H54 (cell line): ENCODE measurements at places on chromosomes 3 and 15.

DNA sequence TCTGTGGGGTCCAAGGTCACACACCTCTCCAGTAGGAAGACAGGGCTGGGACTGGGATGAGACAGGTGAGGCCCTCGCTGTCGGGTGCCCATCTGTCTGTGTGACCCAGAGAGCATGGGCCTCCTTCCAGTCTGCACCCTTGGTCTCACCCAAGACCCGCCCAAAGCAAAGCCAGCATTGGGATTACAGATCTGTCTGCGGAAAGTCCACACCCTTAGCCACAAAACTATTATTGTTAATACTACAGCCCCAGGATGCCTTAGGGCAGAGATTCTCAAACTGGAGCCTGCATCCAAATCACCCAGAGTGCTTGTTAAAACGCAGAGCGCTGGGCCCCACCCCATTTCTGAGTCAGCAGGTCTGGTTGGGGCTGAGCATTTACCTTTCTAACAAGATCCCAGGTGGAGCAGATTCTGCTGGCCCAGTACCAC, 58.5 kb upstream of the ZNF148 start:
- no peak for DNase-seq

GRCh38 chr15:57015897-57016296, 97.5 kb downstream of the TCF12 start:
- DNase-seq = no peak

DNA sequence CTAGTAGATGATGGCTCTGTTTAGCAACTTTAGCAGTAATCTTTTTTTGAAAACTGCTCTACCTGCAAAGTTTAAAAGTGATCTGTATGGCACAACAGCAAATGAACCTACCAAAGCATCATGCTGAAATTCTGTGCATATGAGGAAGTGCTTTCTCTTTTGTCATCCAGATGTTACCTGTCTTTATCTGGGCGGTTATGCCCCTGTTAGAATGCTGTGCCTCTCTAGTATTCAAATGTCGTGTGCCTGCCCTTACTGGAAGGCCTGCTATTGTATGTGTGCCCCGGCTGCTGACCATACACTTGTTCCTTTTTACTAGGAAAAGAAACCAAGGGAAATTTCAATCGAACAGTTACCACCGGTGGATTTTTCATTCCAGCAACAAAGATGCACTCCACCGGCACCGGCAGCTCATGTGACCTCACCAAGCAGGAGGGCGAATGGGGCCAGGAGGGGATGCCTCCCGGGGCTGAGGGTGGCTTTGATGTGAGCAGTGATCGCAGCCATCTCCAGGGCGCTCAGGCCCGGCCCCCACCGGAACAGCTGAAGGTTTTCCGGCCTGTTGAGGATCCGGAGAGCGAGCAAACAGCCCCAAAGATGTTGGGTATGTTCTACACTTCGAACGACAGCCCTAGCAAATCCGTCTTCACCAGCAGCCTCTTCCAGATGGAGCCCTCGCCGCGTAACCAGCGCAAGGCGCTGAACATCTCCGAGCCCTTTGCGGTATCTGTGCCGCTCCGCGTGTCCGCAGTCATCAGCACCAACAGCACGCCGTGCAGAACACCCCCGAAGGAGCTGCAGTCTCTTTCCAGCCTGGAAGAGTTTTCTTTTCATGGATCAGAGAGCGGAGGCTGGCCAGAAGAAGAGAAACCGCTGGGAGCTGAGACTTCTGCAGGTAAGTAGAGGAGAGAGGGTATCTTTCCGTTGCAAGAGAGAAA, 61.6 kb downstream of the TMEM39A start:
- no peak for DNase-seq

- no peak for DNase-seq
Measured at GRCh38 chr3:154926721-154927120, 153.4 kb upstream of the MME start.

DNA sequence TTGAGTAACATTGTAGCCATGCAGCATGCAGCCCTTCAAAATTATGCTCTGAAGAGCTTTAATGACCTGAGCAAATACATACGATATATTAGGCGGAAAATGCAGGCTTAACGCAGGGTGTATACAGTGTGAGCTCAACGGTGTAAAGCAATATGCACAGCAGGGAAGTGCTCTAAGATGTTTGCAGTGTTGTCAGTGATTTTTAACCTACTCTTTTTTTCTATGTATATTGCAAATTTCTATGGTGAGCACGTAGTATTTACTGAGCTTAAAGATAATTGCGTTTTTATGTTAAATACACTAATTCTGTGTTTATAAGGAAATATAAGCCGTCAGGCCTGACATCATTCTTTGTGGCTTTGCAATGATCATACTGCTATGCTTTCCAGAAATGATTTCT, 42.1 kb downstream of the DGKG start:
- no peak for DNase-seq
